COLO829 (cell line): ENCODE measurements at places on chromosomes 2 and 18.

DNA sequence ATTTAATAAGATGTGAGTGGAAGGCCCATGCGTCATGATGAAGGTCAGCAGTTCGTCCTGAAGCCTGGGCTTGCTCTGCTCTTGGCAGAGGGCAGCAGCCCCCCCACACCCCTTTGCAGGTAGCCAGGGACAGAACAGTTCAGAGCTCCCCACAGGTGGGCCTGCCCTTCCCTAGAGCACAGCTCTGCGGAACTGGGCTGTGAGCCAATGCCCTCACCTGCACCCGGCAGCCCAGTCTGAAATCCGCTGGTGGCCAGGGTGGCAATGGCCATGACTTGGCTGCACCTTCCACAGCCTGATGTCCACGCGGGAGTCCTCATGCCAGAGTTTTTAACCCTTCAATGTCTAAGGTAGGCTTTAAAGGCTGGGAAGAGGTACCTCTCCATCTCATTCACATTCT, 136.7 kb downstream of the ACKR3 start:
- DNase-seq = no peak

DNA sequence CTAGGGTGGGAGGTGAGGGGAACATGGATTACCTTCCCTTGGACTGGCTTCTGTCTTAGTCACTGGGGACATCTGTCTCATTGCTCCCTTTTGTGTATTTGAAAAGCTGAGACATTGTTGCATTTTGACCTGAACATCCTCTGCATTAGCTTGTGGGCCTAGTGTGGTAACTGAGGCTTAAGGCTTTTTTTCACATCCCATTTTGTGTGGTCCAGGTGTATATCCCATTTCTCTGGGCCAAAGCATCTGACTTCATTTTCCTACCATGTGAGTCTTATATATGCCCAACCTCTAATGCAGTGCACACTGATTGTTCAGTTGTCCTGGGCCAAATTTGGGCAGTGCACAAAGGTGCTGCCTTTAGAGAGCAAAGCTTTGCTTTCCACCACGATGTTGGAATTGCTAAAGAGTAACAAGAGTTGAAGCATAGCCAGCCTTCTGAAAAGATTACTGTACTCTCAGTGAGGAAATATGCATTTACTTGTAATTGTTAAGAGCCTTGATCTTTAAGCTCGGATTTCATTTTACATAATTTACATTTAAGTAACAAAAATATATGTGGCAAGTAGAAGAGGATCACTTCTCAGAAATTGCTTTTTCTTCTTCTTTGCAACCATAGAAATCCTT, 13.3 kb downstream of the PRKCE start:
- DNase-seq = no peak

GRCh38 chr2:239166201-239166834, 234.5 kb downstream of the HDAC4 start:
- no peak for DNase-seq

- DNase-seq = no peak
Observed at GRCh38 chr2:11716689-11717321, 29.6 kb upstream of the LPIN1 start.

- no peak for DNase-seq
Observed at GRCh38 chr2:9779596-9780264, 63.5 kb upstream of the TAF1B start.

DNA sequence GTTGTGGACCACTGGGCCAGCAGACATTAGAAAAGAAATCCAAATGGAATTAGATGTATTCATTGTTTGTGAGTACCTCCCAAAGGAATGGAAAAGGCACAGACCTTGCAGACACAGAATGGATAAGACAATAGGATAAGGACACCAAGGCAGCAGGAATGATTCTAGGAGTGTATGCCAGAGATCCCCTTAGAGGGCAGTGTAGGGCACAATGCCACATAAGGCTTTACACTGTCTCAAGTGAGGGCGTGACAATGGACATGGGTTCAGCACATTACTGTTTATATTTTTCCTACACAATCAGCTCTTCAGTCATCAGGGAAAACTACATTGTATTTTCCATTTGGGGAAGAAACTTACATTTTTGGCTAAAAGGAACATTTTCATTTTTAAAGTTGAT, 250.9 kb downstream of the PTH2R start:
- no peak for DNase-seq

DNA sequence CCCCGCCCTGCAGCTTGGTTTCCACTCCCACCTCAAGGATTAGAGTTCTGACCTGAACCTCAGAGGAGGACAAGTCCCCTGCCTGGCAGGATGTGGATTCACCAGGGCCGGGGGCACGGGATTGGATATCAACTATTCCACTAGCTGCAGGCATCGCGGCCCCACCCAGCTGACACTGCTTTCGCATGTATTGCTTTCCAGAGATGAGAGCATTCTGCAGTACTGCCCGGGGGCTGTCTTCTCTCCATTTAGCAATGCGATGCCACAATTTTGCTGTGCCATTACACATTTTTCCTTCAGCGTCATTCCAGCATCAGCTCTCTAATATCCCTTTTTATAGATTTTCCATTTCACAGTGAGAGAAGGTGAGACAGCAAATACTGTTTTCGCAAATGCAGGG, 42.0 kb downstream of the CTIF start:
- DNase-seq = no peak

GRCh38 chr2:64250063-64250462, 105.8 kb upstream of the PELI1 start:
- DNase-seq = no peak

- DNase-seq = no peak
Observed at GRCh38 chr2:218558986-218559385, 9.2 kb downstream of the USP37 start.

DNA sequence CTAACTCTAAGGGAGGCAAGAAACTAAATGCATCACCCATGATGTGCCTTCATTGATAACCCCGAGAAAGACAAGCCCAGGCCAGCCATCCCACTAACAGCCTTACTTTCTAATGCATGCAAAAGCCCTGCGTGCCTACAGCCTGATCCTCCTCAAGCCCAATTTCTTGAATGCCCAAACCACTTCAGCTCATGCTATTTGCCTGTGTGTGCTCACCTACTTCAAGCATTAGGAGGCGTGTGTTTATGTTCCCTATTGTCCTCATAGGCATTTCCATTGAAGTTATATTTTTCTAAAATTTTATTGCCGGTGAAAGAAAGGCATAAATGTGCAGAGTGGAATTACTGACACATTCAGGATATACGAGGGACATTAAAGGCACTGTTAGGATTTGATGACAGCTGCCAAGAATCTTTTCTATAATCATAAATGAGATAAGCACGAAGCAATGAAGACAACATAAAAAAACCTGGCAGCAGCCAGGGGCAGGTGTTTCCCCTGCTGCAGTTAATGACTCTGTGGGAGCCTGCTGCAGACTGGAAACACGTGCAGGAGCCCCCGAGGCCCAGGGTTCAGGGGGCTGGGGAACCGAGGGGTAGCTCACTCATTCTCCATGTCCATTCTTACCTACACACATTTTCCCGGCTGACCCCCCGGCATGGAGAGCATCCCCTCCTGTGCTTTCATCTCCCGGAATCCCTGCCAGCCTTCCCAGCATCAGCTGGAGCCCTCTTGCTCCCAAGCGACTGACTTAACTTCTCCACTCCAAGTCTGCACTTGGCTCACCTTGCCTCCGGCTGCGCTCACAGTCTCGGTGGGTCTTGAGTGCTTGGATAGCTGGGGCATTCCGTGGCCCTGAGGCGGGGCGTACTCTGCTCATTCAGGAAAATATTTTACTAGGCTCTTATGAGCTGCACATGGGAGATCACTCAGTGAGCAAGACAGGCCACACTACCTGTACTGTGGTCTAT, 292.3 kb upstream of the SIX2 start:
- no peak for DNase-seq

DNA sequence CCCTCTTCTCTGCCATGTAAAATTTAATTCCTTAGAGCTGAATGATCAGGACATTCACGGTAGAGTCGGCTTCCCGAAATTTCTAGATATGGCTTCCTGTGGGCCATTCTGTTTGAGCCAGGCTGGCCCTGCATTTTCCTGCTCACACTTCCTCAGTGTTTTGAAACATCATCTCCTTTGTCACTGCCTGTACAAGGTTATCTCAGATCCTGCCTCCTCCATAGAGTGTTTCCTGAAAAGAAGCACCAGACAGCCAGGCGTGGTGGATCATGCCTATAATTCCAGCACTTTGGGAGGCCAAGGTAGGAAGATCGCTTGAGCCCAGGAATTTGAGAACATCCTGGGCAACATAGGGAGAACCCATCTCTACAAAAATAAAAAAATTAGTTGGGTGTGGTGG, 43.6 kb downstream of the GRHL1 start:
- DNase-seq = no peak
